ENCODE measurements at places on chromosomes 16 and 17.
A peak's percentile ranks its signal among the peaks of the same experiment; 100 is the strongest.

DNA sequence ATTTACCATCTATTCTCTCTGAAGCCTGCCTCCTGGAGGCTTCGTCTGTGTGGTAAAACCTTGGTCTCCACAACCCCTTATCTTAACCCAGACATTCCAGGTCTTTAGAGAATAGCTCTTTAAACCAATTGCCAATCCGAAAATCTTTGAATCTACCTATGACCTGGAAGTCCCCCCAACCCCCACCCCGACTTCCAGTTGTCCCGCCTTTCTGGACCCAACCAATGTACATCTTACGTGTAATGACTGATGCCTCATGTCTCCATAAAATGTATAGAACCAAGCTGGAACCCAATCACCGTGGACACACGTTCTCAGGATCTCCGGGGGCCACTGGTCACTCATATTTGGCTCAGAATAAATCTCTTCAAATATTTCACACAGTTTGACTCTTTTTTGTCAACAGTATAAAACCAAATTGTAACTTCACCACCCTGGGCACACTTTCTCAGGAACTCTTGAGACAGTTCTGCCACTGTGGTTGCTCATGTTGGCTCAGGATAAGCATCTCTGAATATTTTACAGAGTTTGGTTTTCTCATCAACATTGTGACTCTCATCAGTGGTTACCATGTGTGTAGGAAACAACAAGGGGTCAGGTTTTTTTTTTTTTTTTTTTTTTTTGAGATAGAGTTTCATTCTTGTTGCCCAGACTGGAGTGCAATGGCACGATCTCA lies 18.1 kb upstream of the DNAH17 start:
- DNase-seq: no peak

- DNase-seq: no peak
These were observed 2.7 kb downstream of the WWOX start for GRCh38 chr16:78102122-78102660.

DNA sequence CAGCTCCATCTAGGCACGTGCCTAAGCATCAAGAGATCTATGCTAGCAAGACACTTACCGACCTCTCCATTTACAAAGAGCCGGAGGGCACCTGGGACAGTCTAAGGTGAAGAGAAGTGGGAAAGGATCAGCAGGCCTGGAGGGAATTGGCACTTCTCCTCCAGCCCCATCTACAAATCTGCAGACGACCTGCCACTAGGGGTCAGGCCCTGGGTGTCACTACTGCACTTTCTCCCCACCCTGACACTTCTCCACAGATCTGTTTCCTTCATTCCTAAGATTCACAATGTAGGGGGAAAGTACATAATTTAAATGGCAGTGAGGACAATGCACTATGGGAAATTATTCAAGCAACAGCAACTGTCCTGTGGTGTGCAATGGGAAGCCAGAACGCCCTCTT lies 8.1 kb downstream of the MKS1 start:
- DNase-seq: no peak

DNA sequence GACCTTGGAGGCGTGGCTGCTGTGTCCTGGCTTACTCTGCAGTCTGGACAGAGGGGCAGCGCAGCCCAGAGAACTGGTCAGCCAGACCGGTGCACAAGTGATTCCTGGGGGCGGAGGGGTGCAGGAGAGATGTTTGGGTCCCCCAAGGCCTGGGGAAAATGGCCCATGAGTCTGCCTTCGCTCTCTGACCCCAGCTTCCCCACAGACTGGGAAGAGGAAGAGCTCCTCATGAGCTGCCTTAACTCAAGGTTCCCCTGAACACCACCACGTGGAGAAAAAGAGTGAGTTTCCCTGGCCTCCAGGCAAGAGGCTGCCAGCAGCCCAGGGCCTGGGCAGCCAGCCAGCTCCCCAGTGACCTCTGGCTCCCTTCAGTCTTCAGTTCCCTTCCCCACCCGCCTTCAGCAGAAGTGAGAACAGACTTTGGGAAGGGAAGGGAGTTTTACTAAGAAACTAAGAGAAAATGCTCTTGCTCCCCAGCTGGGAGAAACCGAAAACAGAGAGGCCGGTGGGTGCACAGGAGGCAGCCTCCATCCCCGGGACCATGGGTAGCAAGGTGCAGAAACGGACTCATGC lies 2.0 kb upstream of the C17orf99 start:
- DNase-seq: no peak

DNA sequence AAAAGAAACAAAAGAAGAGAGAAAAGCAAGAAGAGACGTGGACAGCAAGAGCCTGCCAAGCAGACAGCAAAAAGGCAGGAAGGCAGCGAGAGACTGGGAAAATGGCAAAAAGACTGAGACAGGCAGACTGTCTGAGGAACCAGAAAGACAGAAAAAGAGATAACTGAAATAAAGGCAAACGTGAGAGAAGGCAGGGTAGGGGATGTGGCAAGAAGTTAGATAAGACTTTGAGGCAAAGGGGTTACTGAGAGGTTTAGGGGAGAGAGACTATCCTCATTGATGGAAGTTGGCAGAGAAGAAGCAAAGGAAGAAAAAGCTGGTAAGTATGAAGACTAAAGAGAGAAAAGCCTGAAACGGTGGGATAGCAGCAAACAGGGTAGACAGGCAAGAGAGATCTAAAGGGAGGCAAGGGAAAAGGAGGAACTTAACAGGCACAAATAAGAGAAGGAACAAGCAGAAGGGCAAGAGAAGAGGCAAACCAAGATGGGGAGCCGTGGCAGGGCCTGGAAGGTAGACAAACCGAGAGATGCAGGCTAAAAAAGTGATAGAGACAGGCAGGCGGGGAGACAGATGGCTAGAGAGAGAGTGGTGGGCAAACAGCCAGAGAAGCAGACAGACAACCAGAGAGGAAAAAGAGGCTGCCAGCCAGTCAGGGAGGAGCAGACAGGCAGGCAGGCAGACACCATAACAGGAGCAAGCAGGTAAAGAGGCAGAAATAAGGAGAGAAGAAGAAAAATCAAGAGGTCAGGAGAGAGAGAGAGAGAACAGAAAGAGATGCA lies 7.1 kb upstream of the CHD3 start:
- no peak for DNase-seq

DNA sequence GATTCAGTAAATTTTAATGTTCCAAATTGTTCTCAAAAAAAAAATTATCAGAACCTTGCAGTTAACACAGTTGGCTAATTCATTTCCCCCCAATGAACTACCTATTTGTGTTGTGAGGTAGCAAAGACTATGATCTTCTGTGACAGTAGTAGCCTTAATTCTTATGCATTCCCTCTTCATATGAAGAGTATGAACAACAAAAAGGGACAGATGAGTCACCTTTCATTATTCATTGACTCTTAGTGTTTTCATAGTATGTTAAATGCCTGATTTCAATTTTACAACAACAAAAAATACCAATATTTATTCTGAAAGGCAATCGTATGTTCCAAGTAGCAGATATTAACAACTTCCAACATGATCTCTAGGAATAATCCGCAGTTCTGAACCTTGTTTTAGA lies 3.6 kb upstream of the SLFN11 start:
- DNase-seq: no peak

GRCh38 chr16:28130099-28131088 lies 66.9 kb upstream of the GSG1L start:
- DNase-seq: no peak

- no peak for DNase-seq
These were observed 339.2 kb upstream of the PMFBP1 start for GRCh38 chr16:72511171-72511570.

DNA sequence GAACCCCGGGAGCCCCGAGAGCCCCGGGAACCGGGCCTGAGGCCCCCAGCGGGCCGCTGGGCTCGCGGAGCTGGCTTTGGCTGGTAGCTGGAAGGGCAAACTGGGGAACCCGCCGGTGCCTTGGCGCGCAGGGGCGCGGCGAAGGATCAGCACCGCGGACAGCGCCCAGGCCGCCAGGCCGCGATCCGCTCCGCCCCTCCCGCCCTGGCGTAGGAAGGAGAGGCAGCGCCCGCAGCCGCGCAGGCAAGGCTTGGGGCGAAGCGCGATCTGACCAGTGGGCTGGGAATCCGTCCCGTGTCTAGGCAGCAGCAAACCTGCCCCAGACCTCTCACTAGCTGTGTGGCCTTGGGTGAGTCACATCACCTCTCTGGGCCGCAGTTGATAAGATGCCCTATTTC lies 331 bp upstream of the CCDC92B start:
- DNase-seq: peak; percentile 63

GRCh38 chr17:48062273-48062672 lies 14.1 kb downstream of the NFE2L1 start:
- no peak for DNase-seq

DNA sequence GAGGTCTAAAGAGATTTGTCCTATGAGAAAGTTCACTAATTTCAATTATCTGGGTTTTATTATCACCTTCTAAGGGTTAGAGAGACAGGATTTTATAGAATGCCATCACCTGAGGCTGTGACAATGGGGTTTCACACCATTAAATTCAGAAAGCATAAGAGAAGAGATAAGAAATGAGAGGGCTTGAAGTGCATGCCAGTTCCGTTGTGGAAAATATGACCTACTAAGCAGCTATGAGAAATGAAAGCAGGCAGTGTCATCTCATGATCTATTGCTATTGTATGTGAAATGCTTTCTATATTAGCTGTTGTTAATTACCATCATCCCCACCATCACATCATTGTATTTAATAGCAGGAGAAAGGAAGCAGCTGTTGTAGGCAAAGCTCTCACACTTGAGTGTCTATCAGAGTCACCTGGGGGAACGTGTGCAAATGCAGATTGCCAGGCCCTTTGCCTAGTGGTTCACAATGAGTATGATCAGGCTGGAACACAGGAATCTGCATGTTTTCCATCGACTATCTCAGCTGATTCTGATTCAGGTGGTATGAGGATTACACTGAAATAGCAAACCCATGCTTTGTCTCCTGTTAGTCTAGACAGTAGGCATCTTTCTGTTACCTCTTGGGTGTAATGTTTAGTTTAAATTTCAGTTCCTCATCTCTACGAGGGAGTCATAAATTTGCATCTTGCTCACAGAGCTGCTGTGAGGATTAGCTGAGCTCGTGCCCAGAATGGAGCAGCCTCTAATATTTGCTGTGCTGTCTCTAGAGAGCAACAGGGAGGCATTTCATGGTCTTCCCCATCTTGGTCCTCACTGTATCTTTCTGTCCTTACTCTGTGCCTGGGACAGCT lies 256.4 kb downstream of the CDH13 start:
- no peak for DNase-seq

All from activated CD4-positive, alpha-beta T cell treated with anti-CD3 and anti-CD28 coated beads, Interleukin-2, Interleukin-4, amounts not matched to agents 100 ng/mL and 50 ng/mL, durations not matched to agents 16 hours and 8 hours (primary cell).